ENCODE measurements at places on chromosomes 4 and X.

- no peak for DNase-seq
These were observed 250.4 kb downstream of the RAB28 start for GRCh38 chr4:13233755-13234154.

GRCh38 chrX:378443-378842, 8.3 kb downstream of the PPP2R3B start:
- DNase-seq, result no peak

DNA sequence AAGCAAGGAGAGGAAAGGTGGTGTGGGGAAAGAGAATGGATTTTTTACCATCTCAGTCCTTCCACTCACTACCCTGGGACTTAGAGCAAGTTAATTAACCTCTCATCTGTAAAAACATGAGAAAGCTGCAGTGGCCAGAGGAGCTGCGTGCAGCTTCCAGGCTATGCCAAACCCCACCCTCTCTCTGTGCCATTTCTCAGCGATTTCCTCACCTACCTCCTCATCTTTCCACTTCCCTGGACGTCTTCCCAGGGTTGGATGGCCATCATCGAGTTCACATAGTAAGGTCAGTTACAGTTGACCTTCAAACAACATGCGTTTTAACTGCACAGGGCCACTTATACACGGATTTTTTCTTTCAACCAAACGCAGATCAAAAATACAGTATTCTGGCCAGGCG, 64.3 kb downstream of the SMIM20 start:
- no peak for DNase-seq

GRCh38 chr4:181959121-181959520, 284.1 kb upstream of the TENM3 start:
- DNase-seq, result no peak

DNA sequence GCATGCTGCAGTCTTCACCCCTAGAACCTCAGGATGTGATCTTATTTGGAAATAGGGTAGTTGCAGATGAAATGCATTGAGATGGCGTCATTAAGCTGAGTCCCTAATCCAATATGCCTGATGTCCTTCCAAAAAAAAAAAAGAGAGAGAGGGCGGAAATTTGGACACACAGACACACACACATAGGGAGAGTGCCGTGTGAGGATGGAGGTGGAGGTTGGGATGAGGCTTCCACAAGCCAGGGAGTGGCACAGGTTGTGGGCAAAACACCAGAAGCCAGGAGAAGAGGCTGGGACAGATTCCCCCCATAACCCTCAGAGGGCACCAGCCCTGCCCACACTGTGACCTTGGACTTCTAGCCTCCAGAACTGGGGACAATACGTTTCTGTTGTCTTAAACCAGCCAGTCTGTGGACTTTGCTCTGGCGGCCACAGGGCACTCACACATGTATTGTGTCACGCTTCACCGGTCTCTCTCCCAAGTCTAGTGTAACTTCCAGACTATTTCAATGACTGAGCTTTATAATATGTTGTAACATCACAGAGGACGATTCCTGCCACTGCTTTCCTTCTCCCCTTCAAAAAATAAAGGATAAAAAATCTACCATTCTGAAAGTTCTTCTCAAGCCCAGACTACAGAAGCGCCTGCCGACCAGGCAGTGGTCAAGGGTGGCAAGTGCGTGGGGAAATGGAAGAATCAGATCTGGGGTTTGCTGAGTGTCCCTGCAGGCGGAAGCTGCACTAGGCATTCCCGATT, 35.8 kb upstream of the MAN2B2 start:
- DNase-seq, result no peak

DNA sequence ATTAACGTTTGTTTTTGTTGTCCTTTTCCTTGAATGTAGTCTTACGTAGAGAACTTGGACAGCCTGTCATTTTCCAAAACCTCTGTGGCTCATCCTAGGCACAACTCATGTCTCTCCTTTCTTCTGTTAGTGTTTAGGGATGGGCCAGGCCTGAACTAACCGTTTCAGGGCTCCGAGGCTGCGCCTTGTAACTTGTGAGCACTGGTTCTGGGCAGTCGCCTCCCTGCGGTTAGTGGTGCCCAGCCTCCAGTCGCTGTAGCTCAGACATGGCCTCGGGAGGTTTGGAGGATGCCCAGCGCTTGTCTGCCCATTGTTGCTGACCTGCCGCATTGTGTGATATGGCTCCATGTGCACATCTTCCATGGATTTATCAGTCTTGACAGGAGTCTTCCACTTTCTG, 32.8 kb downstream of the TMEM131L start:
- DNase-seq, result no peak

GRCh38 chr4:67286724-67287123, 258.6 kb downstream of the CENPC start:
- no peak for DNase-seq

Data from DMS153 (cell line).